ENCODE measurements at places on chromosomes 11 and 22.

- DNase-seq, result no peak
These were observed 36.6 kb downstream of the SC5D start for GRCh38 chr11:121328967-121329679.

DNA sequence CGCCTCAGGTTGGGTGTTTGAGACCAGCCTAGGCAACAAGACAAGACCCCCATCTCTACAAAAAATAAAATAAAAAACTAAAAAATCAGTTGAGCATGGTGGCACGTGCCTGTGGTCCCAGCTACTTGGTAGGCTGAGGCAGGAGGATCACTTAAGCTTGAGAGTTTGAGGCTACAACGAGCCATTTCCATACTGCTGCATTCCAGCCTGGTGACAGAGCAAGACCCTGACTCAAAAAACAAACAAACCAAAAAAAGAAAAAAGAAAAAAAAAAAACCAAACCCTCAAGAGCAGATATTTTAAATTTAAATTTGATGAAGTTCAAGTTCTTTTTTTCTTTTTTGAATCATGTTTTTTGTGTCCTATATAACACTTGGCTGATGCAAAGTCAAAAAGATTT, 7.2 kb upstream of the CCDC83 start:
- no peak for DNase-seq

- DNase-seq, result no peak
These were observed 71.4 kb upstream of the GRK3 start for GRCh38 chr22:25492841-25493734.

DNA sequence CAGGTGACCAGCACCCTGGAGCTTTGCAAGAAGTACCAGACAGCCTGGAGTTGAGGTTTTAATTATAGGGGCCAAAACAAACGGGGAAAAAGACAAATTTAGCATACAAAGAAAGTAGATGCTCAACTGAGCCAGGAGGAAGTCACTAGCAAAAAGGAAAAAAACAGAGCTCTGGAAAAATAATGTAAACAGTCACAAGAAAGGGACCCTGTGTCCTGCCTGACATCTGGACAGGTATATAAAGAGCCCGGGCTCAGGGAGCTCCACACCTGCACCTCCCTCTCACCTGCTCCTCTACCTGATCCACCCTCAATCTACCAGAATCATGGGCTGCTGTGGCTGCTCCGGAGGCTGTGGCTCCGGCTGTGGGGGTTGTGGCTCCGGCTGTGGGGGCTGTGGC, at the start of gene KRTAP5-10:
Gene KRTAP5-10, plus strand, starts transcription at position 301 of the 400 bp plus-strand sequence. Its CDS starts 25 bp downstream, at position 326.
- DNase-seq, result no peak

DNA sequence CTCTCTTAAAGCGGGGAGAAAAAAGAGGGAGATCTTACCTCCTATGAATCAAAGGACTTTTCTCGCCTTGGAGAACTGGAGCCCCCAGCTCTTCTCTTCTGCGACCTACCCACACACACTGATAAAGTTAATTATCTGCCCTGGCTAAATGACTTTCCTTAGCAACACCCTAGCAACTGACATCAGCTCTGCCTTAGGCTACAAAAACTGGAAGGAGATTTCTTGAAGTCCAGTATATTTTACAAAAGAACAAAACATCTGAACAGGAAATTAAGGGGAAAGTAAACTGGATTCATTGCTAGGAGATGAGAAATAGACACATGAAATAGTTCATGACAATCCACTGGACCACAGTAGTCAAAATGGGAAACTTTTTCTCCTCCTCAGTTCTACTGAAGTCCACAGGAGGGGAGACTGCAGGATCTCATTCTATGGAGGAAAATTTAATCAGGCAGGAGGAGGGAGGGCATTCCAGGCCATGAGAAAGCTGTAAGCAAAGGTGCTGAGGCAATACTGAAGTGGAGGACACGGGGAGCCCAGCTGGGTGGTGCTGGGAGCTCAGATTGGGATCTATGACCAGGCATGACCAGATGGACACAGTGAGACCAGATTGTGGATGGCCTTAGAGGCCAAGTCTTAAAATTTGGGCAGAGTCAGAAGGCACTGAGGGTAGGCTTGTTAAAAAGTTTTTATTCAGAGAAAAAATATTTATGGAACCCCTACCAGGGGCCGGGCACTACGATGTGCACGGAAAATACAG, 3.7 kb upstream of the SPON1 start:
- no peak for DNase-seq

DNA sequence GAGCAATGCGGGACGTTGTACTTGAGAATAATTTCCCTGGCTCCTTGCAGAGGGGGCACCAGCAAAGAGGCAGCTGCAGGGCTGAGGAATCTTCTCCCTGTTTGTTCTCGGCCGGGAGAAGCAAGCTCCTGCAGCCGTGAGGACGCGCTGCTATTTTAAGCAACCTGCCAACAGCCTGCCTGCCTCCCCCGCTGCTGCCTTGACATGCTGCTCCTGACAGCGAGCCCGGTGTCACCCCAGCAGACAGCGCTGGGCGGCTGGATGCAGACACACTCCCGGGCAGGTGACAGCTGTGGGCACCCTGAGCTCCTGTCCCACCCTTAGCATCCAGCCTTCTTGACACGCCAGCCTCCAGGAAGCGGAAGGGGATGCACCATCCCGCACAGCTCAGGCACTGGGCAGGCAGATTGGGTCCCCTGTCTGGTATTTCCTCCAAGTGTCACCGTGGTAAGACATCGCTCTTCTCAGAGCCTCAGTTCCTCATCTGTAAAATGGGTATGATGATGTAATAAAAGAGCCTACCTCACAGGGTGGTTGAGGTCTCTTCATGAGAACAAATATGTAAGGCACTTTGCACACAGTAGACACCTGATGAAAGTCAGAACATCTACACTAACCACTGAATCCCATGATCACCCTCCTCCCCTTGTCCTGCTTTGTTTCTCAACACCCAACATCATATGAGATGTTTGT, 530.6 kb downstream of the MN1 start:
- DNase-seq, result no peak

- no peak for DNase-seq
These were observed 1.3 kb upstream of the INSC start for GRCh38 chr11:15113381-15113780.

- no peak for DNase-seq
These were observed 8.2 kb upstream of the PLA2G3 start for GRCh38 chr22:31148488-31148887.

DNA sequence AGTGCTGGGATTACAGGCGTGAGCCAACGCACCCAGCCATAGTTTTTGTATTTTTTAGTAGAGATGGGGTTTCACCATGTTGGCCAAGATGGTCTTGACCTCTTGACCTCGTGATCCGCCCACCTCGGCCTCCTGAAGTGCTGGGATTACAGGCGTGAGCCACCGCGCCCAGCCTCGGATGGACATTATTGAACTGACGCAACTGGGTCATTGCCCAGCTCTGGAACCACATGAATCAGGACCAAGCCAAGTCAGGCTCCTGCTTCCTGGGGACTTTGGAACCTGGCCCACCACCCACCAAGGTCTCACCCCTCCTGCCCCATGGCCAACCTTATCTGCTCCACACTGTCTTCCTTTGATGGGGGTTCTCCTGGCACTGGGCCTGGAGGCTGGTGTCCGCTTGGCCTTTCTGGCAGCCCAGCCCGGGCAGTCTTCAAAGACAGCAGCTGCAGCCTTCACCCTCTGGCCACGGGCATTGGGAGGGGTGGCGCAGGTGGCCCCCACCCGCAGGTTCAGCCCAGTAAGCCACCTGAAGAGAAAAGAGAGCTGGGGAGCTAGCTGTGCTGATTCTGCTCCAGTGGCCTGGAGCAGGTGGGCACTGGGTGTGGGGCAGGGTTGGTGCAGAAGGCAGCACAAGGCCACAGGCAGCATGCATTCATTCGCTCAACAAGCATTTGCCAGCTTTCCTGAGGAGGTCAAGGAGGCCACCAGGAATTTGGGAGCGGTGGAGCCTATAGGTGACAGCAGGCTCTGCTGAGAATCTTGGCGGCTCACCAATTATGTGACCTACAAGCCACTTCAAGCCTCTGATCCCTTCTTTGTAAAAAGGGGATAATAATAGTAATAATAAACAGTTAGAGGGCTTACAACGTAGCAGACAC, 5.7 kb downstream of the CHADL start:
- DNase-seq, result no peak

DNA sequence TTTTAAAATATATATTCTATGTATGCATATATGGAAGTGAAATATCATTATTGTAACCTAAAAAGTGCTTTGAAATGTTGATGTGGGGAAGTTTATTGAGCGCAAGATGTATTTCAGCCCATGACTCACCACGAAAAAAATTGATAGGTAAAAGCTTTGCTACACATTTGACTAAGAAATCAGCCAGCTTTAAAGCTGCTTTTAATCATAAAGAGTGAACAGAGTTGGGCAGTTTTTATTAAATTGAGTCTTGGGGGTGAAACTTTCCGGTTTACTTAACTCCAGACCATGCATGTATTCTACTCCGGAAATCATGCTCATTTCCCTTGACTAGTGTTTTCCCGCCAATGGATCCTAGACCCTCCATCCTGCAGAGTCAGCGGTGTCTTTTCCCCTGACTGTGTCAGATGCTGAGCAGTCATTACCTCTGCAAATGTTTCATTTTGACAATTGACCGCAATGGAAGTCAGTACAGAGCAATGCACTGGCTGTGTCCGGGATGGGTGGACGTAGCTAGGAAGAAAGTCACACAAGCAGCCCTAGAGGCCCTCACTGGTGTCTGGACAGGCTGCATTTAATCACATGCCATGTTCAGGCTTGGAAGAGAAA, 47.2 kb upstream of the MPEG1 start:
- DNase-seq, result no peak

All from stimulated activated CD4-positive, alpha-beta T cell treated with anti-CD3 and anti-CD28 coated beads, Interleukin-1b, Interleukin-23, amount 100 ng/mL, for 1 hour (primary cell).